ENCODE measurements at places on chromosomes 16 and 17. TPM values are rescaled to one million over a fixed set of nuclear protein-coding genes. Genes with fewer than 3 reads are reported as not detected.
A peak's percentile ranks its signal among the peaks of the same experiment; 100 is the strongest.

The STUB1 gene
- total RNA-seq = 253 TPM

The RPRML gene
- total RNA-seq = not detected

DNA sequence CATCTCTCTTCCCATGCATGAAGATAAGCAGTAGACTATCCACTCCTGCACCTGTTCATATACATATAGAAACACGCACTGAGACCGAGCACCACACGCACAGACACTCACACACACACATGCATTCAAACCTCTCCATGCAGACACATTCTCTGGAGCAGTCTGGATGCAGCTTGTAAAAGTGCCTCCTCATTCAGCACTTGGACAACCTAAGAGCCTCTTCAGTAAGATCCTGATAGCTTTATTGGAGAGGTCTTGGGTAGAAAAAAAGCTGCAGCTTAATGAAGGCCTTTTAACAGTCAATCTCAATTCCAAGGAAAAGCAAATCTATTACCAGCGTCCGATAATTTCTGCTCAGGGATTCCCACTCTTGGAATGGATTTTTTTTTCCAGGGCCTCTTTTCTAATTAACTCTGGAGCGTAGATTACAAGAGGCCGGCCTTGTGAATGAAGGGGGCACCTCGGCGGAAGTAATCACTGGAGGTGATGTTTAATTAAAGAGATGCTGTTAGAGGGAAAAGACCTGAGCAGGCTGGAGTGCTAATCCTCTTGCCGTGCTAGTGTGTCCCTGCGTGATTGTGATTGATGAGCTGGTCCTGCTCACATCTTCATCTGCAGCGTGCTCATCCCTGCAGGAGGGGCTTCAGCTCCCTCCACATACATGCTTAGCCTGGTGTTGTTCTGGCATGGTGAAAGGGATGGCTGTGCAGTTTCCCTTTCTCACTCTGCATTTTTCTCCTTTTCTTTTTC is 155.1 kb downstream of the RBFOX1 start:
- no peak for DNase-seq

DNA sequence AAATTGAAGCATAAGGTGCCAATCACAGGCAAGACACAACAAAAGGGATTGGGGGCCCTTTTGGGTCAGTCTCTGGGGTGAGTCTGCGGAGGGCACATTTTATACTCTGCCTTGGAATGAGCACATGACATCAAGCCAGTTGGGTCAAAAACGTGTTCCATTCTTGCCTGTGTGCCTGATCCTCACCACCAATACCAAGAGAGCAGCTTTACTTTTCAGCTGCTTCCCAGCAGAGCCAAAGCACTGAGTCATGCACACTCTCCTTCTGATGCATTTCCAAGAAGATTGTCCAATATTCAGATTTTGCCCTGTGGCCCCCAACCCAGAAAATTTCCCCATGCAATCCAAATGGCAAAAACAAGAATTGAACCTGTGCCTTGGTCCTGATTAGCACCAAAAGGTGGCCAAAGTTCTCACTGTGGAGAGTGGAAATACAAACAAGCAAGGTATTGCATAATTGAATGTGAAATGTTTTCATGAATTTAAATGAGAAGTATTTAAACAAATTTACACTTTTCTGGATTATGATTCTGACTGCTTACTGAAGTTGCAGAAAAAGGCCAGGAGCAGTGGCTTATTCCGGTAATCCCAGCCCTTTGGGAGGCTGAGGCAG is 217.8 kb upstream of the SOX9 start:
- no peak for DNase-seq

The GPR179 gene
- not detected for total RNA-seq

The NUDT16L1 gene
- total RNA-seq = 63.5 TPM

The TP53I13 gene
- total RNA-seq = 86.9 TPM

GRCh38 chr17:38400286-38400685 is 28.0 kb upstream of the ARHGAP23 start:
- DNase-seq = no peak

The TBC1D3I gene
- not detected for total RNA-seq

The ETV4 gene
- total RNA-seq = 7.2 TPM

The KRT27 gene
- not detected for total RNA-seq

DNA sequence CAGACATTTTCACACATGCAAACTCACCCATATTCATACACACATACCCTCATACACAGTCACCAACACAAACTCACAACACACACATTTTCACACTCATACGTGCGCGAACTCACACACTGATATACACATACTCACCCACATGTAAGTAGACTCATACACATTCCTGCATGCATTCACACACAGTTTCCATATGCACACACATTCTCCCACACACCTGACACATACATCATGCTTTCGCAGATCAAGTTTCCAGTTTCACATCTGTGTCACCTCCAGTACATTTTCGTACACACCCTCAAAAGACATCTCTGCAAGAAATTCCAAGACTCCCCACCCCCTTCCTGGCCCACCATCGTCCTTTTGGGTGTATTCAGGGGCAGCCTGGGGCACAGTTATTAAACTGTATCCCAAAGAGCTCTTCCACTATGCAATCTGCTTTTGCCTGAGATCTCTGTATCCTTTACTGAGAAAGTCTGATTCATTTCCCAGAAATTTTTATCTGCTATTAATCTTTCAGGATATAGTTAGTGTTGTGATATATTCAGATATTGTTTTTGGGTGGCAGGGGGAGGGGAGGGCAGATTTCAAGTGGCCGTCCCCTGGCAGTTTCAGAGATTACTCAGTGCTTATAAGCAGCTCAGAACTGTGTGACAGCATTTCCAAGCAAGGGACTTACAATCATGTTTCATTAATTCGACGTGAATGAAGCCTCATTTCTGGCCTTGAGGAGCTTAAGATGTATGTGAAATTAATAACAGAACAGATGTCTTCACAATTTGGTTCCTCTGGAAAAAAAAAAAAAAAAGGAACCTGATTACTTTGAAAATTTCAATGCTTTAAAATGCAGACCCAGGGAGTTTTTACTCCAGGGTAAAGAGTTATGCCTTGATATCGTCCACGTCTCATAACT is 35.3 kb upstream of the MMP2 start:
- no peak for DNase-seq

The MT1F gene
- total RNA-seq = not detected

DNA sequence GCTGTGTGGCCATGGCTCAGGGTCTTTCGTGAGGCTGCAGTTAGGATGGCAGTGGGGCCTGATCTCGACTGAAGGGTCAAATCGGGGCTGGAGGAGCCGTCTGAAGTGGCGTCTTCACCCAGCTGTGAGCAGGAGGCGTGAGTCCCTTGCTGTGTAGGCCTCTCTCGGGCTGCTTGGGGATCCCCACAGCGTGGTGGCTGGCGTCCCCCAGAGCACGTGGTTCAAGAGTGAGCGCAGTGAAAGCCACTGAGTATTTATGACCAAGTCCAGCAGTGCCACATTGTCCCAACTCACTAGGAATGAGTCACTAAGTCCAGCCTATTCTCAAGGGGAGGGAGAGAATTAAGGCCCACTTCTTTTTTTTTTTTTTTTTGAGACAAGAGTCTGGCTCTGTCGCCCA is 11.7 kb upstream of the TCF25 start:
- DNase-seq = no peak

DNA sequence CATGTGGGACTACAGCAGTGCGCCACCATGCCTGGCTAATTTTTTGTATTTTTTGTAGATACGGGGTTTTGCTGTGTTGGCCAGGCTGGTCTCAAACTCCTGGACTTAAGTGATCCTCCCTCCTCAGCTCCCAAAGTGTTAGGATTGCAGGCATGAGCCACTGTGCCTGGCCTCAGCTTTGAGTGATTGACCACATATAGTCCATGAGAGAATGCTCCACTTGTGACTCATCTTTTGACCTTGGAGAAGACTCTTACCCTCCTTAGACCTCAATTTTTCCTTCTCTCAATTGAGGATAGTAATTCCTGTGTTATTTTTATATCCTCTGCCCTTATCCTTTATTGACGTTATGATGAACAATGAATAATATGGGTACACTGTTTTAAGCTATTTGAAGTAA is 30.9 kb upstream of the DUSP14 start:
- DNase-seq = peak; percentile 68

The OTOP3 gene
- total RNA-seq = not detected

DNA sequence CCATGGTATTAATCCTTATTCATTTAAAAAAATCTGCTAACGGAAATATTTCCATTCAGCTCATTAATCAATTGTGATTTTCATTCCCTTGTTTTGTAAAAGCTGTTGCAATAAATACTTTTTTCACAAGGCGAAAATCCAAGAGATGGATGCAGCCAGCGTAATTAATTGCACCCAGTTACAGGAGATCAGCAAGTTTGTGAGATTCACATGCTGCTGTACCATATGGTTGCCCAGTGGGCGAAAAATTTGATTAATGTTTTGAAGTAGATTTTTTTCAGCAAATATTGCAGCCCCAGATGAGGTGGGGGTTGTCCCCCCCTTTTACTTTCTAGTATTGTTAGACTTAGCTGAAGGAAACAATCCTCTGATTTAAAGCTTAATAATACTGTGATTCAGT is 186.6 kb downstream of the WWOX start:
- DNase-seq = no peak

GRCh38 chr16:26856791-26857190 is 209.9 kb upstream of the C16orf82 start:
- DNase-seq = no peak

DNA sequence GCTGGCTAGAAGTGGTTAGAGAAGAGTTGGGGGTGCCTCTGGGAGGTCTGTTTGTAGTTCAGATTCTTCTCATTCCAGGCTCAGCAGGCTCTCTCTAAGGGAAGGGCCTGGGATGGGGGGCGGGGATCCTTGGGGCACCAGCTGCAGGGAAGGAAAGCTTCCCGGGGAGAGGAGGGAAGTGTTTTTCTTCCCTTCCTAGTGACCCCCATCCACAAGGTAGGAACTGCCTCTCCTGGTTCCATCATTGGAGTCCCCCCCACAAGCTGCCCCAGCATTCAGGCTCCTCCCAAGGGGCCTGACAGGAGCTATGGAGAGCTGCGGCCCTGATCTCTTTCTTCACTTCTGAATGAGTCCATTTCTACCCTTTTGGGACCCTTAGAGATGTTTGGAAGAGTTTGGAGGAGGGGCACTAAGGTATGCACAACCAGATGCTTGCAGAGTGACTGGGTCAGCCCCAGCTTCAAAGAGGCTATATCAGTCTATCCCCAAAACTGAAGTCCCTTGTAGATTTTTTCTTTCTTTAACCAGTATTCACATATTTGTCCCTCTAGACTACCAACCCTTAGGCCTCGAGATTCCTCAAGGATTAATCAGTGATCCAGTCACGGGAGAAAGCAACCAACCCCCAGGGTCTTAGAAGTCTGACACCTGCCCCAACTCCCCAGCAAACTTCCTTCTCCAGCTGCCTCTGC is 13.9 kb upstream of the FZD2 start:
- DNase-seq = peak; percentile 99

DNA sequence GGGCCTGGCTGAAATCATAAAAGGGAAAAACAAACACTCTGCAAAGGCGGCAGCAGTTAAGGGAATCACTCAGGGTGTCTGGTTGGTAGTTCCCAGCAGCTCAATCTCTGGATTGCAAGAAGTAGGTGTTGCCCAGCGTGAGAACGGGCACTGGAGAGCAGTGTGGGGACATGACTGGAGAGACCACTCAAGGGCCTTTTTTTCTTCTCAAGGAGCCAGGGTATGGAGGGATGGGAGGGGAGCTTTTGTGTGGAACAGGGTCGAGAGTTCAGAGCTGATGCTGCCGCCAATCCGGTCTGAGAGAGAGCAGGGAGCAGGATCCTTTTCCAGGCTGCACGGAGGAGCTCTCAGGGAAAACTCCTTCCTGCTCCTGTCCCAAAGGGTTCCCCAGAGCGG is 15.2 kb downstream of the SCNN1B start:
- DNase-seq = no peak

DNA sequence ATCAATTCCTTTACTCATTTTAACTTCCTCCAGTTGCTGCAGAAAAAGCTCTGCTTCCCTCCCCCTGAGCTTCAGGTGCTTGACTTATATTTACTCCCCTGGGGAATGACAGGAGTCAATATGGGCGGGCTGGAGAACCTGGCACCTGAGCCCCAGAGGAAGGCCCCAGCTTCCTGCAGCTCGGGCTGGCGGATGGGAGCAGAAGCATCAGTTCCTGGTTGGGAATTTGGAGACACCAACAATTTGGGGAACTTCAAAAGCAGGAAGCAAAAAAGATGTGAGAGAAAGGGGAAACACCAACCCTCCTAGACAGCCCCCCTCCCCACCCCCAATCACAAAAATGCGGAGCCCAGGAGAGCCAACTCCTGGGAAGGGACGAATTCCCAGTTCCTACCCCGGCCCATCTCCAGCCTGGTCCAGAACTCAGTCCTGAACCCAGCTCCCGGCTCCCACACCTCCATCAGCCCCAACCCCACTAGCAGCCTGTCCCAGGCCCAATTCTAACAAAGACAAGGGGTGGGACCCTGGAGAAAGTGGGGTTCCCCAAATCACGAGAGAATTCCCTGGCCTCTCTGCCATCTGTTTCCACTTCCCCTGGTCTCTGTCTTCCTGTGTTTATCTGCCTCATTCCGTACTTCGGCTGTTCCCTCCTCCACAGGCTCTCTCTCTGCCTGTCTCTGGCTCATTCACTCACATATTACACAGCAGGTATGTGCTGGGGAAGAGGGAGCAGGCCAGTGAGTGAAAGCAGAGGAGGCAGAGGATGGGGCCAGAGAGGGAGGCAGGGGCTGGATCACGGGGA is 16.2 kb upstream of the ASGR2 start:
- DNase-seq = no peak

The CCL23 gene
- not detected for total RNA-seq

All from SJSA1 (cell line).